ENCODE measurements at places on chromosomes 16 and 17.
A peak's percentile ranks its signal among the peaks of the same experiment; 100 is the strongest.

DNA sequence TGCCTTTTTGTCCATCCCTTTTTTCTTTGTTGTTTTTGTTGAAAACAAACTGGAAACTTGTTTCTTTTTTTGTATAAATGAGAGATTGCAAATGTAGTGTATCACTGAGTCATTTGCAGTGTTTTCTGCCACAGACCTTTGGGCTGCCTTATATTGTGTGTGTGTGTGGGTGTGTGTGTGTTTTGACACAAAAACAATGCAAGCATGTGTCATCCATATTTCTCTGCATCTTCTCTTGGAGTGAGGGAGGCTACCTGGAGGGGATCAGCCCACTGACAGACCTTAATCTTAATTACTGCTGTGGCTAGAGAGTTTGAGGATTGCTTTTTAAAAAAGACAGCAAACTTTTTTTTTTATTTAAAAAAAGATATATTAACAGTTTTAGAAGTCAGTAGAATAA, 4.9 kb downstream of the SOX9 start:
- DNase-seq: no peak

DNA sequence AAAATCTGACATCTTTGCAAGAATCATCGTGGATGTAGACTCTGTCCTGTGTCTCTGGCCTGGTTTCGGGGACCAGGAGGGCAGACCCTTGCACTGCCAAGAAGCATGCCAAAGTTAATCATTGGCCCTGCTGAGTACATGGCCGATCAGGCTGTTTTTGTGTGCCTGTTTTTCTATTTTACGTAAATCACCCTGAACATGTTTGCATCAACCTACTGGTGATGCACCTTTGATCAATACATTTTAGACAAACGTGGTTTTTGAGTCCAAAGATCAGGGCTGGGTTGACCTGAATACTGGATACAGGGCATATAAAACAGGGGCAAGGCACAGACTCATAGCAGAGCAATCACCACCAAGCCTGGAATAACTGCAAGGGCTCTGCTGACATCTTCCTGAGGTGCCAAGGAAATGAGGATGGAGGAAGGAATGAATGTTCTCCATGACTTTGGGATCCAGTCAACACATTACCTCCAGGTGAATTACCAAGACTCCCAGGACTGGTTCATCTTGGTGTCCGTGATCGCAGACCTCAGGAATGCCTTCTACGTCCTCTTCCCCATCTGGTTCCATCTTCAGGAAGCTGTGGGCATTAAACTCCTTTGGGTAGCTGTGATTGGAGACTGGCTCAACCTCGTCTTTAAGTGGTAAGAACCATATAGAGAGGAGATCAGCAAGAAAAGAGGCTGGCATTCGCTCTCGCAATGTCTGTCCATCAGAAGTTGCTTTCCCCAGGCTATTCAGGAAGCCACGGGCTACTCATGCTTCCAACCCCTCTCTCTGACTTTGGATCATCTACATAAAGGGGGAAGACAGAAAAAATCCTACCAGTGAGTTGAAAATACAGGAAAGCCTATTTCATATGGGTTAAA, at the start of gene G6PC1:
G6PC1 (plus strand) TSS at position 340 of the 872 bp plus-strand sequence; CDS start at position 418, 78 bp downstream.
- no peak for DNase-seq

GRCh38 chr16:70738083-70738977, 52.5 kb upstream of the MTSS2 start:
- DNase-seq: peak; percentile 87

GRCh38 chr16:17331991-17332390, 138.8 kb downstream of the XYLT1 start:
- DNase-seq: no peak

GRCh38 chr16:73202161-73202729, 154.3 kb upstream of the ZFHX3 start:
- peak; percentile 59 for DNase-seq

DNA sequence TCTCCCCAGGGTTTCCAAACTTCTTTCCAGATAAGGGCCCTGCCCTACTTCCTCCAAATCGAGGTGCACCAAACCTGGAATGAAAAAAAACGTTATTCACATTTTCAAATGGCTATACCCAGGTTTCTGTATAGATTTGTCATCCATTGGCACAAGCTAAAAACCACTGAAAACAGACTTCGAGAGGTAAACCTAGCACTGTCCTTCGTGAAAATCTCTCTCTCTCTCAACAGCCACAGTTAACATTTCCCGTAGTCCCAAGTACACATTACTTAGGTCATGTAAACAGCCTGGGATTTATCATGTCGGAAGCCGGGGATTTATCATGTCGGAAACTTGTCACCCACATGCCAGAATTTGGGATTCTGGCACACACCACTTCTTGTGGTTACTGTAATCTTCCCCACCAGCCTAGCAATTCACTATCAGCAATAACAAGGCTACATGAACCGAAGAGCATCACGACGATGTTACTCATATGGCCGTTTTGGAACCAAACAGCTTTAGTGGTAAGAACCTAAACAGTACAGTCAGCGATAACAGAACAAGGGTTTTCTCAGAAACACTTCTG, 1.2 kb downstream of the DDX5 start:
- DNase-seq: peak; percentile 16

DNA sequence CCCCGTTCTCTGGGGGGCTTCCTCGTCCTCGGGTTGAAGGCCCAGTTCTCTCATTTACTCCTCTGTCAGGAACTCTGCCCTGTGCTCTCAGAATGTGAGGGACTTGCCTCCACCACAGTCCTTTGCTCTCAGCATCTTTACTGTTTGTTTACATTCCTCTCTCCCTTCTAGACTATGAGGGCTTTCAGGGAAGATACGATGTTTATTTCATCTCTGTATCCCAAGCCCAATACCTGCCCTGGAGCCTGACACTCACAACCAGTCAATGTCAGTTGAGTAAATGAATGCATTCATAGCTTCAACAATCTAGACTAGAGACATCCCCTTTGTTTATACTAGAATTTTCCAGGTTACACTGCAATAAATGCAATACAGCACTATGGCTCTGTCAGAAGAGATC, 409.6 kb upstream of the CDH11 start:
- no peak for DNase-seq

- peak; percentile 51 for DNase-seq
Measured at GRCh38 chr17:39270923-39271322, 45.2 kb upstream of the STAC2 start.

- DNase-seq: no peak
Measured at GRCh38 chr16:6751191-6751590, 581.5 kb upstream of the RBFOX1 start.

- DNase-seq: peak; percentile 63
Measured at GRCh38 chr17:40021451-40021971, 6.3 kb downstream of the CSF3 start.

GRCh38 chr16:59950431-59950830, 1216.3 kb upstream of the GOT2 start:
- DNase-seq: no peak

GRCh38 chr17:80063830-80064585, 27.6 kb downstream of the CCDC40 start:
- no peak for DNase-seq

DNA sequence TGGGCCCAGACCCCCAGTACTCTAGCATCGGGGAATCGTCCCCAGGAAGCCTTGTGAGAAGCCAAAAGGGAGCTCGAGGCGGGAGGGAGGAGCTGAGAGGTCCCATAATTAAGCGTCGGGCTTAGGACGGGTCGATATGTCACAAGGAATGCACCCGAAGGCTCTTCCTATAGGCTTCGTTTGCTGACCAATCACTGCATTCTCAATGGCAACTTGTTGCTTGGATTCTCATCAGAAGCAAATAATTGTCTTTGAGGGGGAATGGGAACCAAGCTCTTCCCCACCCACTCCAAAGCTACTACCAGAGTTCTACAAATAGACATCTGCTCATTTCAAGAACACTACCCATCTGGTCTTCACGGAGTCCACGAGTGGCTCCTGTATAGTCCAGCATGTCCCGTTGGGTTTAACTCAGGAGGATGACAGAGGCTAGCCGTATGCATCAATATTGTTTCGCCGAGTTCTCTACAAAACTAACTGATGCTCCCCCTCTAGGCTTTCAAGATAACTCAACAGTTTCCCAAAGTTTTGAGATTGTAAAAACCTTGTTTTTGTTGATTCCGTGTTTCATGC, 628 bp upstream of the BLMH start:
- peak; percentile 49 for DNase-seq

DNA sequence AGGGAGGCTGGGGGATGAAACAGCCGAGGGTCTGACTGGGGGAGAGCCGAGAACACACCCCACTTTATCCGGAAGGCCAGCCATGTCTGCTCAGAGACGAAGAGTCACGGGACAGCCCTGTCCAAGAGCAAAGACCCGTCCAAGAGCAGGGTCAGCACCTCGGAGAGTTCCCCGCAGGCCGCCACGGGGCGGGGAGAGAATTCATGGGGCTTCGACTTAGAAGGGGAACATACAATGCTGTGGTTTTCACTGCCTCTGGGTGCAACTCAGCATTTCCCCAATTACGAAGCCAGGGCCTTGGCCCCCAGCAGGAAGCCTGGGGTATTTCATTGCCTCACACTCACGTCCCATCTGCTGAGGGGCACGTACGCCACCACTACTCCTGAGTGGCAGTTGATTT, 59.3 kb downstream of the JPH3 start:
- DNase-seq: peak; percentile 75

DNA sequence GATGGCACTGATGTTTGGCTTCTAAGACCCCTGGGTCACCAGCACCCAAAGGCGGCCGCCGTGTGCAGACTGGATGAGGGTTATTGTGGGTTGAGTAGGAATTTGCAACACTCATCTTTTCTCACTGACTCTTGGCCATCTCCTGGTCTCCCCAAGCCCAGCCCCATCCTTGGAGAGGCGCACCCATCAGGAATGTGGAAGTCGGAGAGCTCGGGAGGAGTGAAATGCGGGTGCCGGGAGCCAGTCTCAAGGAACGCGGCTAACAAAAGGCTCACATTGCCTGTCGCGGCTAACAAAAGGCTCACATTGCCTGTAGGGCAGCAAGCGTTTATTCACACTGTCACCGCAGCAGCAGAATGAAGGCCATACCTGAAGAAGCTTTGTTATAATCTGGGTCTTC, 248.6 kb downstream of the FOXL1 start:
- no peak for DNase-seq

- DNase-seq: no peak
Measured at GRCh38 chr17:48261297-48261880, 153.8 kb downstream of the SNX11 start.

DNA sequence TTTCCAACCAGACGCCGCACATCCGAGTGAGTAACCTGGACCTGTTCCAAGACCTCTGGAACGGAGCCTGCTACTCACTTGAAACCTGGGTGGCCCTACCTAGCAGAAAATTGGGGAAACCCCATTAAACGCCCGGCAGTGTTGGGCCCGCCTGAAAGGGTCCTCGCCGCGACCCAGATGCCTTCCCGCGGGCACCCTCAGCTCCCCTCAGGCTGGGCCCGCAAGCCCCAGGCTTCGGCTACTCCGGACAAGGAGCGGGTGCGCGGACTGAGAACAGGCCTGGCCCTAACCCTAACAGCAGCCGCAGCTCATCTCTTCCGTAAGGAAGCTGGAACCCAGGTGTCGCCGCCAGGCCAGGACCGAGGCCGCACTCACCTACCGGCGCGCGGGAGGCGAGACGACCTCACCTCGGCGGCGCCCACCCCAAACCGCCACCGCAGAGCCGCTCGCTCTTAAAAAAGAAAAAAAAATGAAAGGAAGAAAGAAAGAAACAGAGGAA, 344 bp downstream of the PSME3IP1 start:
- DNase-seq: peak; percentile 54

DNA sequence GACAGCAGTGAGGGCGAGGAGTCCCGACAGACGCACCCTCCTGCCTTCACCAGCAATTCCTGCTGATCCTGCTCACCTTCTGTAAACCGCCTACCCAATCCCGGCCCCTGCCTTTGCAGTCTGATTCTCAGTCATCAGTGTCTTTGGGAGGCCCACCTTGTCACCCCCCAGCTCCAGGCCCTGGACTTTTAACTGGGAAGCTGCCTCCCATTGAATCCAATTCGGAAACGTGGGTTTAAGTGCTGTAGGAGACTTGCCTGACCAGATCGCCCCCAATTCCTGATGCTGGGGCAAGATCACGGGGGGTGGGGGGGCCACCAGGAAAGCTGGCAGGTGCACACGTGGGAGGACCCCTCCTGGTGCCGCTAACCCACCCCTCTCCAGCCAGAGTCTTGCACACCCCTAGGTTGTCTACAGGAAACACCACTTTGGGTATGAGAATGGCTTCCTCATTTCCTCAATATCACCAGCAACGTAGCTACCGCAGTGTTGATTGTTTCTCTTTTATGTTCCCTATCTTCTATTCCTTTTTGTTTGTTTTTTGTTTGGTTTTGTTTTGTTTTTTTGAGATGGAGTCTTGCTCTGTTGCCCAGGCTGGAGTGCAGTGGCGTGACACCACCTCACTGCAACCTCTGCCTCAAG, 46.6 kb upstream of the CMIP start:
- DNase-seq: no peak

DNA sequence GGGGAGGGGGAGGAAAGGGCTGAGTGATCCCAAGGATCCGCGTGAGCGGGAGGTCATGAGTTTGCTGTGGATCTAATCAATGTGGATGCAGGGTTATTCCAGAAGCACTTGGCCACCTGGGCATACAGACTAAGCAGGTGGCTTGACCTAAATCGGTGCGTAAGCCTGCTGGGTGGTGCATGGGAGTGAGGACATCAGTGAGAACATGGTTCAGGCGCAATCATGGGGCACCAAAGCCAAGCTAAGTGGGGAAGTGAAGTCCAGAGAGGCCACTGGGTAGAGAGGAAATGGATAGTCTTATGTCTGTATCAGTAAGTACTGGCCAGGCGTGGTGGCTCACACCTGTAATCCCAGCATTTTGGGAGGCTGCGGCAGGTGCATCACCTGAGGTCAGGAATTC, 18.9 kb upstream of the MFSD6L start:
- DNase-seq: no peak

- DNase-seq: no peak
Measured at GRCh38 chr17:76106703-76107102, 3.1 kb upstream of the EXOC7 start.

DNA sequence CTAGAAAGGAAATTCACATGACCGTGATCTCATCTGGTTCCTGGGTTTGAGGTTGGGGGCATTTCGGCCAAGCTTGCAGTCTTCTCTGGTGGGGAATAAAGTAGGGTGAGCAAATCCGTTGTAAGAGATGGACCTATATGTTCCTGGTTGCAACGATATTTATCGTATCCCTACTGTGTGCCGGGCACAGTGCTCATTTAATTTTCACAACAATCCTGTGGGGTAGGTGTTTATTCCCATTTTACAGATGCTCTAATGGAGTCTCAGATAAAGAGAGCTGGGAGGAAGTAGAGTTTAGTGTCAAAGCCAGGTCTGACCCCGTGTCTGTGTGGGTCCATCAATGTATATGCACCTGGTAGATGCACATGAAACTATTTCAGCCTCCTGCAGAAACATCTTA, 9.4 kb downstream of the CMIP start:
- no peak for DNase-seq

GRCh38 chr17:16155536-16155935, 59.8 kb downstream of the NCOR1 start:
- no peak for DNase-seq

DNA sequence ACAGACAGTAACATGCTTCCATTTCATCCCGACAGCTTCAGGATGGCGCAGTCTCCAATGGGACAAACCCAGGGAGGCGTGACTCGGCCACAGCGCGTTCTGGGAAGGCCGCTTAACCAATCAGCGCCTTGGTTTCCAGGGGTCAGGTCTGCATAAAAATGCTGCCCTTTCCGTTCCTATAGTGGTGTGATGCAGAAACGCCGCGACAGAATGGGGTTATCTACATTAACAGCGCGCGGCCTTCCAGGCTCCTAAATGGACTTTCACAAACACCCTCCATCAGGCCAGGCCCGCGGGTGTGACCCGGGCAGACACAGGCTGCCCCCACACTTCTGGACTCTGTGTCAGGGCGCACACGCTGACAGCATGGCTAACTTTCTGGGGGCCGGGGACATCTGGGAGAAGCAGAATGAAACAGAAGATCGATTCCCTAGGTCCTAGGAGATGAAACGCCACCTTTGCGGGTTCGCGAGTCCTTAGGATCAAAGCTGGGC, 792 bp downstream of the TMEM231 start:
- peak; percentile 95 for DNase-seq
